ENCODE measurements at places on chromosomes 12 and 14.

- peak; percentile 13 for DNase-seq
Observed at GRCh38 chr14:69612014-69612782, 802 bp downstream of the SUSD6 start.

- DNase-seq: no peak
Observed at GRCh38 chr14:54589843-54590242, 22.9 kb downstream of the SAMD4A start.

DNA sequence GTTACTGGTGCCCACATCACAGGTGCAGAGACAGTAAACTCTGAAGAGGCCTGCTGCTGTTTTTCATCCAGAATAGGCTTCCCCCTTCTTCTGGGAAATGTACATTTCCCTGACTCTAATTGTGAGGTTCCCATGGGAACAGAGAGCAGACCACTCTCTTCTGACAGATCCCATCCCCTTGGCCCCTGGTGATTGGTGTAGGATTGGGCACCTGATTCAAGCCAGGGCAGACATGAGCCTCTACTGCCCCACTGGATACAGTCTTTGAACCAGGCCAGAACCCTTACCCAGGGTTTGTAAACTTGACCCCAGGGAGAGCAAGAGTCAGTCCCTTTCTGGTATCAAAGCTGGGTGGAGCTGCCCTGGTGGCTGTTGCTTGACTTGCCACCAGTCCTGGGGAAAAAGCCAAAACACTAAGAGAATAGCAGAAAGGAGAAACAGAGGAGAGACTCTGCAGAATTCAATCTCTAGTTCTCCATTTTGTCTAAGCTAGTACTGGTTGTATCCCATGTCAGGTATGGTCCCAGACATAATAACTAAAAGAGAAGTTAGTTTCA, 14.8 kb upstream of the NFYB start:
- no peak for DNase-seq

- DNase-seq: peak; percentile 55
Observed at GRCh38 chr12:76558684-76559399, 729 bp downstream of the OSBPL8 start.

DNA sequence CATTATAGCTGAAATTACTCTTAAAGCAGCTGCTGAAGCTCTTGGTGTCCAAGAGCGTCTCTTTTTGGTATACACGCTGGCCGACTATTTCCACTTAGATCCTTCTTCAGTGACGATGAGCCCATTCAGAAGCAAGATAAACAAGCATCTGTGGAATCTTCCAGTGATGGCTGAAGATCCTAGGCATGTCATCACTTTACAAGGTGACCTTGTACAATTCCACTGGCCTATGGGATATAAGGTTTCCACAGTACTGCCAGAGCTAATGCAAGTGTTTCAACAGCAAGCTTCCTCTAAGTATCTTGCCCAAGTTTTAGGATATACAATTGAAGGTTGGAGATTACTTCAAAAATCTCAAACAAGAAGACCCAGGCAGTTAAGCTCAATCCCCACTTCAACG, 47.0 kb downstream of the INTS13 start:
- no peak for DNase-seq

DNA sequence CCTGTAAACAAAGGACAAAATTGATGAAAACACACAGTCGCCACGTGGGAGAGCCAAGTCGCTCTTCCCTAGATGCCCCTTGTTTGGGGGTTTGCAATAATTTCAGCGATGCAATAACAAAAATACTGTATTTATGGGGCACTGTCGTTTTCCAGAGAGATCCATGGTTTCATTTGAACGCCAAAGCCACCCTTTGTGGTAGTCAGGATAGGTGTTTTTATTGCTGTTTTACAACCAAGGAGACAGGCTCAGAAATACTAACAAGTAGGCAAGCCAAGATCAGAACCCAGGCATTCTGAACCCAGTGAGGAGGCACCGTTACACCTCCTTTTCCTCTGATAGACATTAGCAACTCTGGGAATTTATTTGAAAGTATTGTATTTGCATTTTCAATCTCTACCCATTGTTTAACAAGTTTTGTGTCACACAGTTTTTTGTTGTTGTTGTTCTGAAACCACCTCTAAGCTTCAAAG, 831 bp upstream of the BTBD7 start:
- DNase-seq: no peak

GRCh38 chr14:78048120-78048519, 122.1 kb upstream of the NRXN3 start:
- DNase-seq: no peak

DNA sequence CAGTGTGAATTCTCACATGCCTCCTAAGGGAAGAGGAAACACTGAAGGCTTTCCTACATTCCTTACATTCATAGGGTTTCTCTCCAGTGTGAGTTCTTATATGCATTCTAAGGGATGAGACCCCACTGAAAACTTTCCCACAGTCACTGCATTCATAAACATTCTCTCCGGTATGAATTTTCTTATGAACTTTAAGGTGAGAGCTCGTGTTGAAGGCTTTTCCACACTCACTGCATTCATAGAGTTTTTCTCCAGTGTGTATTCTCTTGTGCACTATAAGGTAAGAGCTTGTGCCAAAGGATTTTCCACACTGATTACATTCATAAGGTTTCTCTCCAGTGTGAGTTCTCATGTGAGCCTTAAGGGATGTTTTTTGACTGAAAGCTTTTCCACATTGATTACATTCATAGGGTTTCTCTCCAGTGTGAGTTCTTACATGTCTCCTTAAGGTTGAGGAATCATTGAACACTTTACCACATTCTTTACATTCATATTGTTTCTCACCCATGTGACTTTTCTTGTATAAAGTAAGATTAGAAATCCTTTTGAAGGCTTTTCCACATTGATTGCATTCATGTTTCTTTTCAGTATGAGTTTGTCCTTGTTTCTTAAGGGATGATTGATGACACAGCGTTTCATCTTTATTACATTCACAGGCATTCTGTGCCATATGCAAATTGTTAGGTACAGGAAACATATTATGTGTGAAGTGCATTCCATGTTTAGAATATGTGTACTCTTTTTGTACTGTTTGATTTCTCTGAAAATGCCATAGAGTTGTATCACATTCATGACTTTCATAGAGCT, 9.5 kb downstream of the ZNF891 start:
- no peak for DNase-seq

DNA sequence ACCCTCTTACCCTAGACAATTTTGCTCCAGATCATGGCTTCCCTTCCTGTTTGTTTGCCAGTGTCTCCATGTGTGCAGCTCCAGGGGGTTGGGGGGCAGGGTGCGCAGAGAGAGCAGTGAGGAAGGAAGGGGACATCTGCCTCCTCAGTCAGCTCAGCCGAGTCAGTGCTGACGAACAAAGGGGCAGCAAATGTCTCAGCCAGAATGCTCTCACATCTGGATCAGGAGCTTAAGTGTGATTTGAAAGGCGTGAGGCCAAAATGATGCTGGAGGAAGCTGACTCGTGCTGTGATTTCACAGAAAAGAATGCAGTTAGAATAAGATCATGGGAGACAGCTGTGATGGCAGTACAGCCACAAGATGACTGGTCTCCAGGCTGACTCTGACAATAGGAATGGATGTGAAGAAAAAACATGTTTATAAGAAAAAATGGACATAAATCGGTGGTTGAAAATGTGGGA, 27.1 kb upstream of the CDK17 start:
- no peak for DNase-seq

DNA sequence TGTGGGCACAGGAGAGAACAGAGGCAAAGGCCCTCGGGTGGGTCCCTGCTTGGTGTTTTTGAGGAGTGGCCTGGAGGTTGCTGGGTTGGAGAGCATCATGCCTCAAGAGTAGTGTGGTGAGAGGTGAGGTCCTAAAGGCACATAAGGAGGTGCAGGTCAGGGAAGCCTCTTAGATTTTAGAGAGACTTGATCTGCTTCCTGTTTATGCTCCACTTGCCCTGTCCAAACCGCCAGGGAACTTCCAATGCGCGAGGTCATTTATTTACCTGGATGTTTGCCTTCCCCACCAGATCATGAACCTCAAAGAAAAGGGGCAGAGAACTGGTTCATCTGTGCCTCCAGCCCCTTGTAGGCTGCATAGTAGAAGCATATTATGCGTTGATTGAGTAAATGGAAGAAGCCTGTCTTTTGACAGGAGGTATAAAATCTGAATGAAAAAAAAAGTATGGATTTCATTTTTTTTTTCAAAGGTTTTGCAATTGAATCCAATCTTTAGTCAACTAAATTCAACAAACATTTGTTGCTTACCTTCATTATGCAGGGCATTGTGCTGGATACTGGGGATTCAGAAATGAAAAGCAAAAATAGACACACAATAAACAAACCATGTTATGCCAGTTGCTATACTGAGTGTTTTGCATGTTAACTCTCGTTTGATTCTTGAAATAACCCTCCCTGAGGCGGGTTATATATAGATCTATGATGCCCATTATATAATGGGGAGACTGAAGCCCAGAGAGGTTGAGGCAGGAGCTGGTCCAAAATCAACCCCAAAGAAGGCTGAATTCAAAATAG, 485.2 kb downstream of the VRK1 start:
- DNase-seq: no peak

DNA sequence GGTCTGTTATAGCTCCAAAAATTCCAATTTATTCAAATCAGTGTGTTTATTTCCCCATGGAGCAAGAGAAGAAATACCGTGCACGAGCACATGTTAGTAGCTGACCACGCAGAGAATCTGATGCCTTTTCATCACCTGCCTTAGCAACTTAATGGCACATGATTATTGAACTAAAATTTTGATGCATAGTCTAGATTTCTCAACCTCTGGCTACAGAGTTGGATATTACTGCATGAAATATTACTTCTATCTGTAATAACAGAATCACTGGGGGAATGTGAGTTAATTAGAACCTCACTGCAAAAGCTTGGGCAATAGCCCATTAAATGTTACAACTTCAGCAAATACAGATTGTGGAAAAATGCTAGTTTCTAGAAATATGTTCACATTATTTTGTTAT, 335.8 kb downstream of the FLRT2 start:
- DNase-seq: no peak

DNA sequence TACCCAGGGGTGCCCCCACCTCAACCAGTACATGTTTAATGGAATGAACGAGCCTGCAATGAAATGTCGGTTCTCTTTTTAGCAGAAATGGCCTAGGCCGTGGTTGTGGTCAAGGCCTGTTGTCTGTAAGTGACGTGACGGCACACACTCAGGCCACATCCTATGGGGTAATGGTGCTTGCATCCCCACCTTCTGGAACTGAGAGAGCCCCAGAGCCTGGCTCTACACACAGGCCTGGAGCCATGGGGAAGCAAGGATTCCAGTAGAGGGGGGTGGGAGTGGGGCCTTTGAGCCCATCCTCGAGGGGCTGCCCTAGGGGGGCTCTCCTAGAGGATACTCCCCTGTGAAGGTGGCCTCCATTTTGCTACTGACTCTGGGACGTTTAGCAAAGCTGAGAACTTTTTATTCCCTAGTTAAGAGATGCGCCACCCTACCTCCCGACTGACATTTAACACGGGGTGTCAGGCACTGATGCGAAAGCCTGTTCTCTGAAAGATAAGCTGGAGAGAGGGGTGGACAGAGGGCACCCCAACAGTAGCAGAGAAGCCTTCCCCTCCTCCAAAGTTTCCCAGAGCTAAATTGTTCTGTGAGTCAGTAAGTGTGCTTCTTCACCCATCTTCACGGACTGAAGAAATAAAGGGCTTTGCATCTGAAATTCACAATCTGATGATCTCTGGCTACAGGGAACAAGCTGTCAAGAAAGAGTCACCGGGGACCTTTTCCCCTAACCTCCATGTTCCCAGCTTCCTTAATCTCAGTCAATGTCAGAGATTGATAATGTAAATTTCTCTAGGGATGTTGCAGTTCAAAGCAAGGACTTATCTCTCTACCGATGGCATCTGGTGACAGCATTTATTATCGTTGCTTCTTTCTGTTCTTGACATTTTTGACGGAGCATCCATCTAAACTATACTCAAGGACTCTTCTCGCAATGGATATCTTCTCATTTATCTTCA, 6.8 kb downstream of the RIN3 start:
- DNase-seq: no peak

DNA sequence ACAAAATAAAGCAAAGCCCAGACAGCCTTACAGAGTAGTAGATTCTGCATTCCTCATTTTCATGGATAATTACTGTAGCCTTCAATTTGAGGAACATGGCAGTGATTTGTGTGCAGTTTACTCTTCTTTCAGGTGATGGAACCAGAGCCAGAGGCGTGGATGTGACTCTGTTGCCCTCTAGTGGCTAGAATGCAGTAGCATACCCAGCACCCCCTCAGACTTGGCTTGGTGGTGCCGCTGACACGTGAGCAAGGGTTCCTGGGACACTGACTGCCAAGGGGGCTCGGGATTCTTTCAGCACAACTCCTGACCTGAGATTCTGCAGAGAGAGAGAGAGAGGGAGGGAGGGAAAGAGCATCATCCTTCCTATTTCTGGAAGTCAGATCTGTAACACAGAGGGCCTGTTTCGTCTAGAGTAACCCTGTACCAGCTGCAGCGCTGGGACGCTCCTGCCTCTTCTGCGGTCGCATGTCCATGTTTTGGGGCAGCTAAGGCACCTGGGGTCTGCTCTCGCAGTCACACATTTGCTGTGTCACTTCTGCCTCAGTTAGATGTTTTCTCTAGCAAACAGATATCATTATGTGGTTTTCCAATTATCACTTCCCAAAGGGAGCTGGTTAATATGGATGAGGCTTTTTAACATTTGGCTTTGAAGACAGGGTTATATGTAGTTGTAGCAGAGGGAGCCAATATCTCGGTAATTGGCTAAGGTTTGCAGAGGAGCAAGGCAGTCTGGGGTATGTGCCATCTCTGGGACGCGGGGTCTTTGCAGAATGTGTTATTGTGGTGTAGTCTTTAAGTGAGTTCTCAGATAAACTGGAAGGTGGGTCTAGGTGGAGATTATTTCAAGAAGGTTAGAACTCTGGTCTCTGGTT, 428.1 kb downstream of the NRXN3 start:
- peak; percentile 1 for DNase-seq

GRCh38 chr14:62018606-62019005, 256.4 kb downstream of the SNAPC1 start:
- DNase-seq: no peak

DNA sequence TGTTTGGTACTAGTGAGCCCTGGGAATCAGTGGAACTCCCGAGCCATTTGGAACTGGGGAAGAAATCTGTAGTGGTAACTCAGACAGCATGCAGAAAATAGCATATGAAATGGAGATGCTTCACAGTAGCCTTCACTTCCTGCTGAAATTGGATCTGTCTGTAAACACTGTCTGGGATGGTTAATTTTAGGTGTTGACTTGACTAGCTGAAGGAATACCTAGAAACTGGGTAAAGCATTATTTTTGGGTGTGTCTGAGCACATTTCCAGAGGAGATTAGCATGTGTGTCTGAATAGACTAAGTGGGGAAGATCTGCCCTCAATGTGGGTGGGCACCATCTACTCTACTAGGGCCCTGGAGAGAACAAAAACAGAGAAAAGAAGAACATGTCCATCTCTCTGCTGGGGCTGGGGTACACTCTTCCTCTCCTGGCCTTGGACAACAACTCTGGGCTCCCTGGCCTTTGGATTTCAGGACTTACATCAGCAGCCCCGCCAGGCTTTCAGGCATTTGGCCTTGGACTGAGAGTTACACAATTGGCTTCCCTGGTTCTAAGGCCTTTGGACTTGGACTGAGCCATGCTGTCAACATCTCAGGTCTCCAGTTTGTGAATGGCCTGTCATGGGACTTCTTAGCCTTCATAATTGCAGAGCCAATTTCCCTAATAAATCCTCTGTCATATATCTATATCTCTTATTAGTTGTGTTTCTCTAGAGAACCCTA, 14.0 kb upstream of the CRADD start:
- DNase-seq: no peak

- DNase-seq: no peak
Observed at GRCh38 chr12:127479256-127479655, 787.7 kb upstream of the TMEM132C start.

Measured in stimulated activated CD8-positive, alpha-beta memory T cell treated with anti-CD3 and anti-CD28 coated beads, Interleukin-15, amount 100 ng/mL, for 24 hours (primary cell).